Ureter (tissue), 1 donor: ENCODE measurements at places on chromosomes 2 and 18. TPM values are rescaled to one million over a fixed set of nuclear protein-coding genes. Genes with fewer than 3 reads are reported as not detected.

Gene GATA6
- 12.6 TPM for total RNA-seq

Gene ROCK1
- 70.2 TPM for total RNA-seq

Gene NT5DC4
- not detected for total RNA-seq

Gene EGR4
- total RNA-seq, result not detected

Gene HS6ST1
- 56.0 TPM for total RNA-seq

Gene SALL3
- total RNA-seq, result 0.44 TPM

Gene PROM2
- 176 TPM for total RNA-seq

GRCh38 chr2:138698428-138698827, 81.8 kb downstream of the NXPH2 start:
- DNase-seq, result no peak

DNA sequence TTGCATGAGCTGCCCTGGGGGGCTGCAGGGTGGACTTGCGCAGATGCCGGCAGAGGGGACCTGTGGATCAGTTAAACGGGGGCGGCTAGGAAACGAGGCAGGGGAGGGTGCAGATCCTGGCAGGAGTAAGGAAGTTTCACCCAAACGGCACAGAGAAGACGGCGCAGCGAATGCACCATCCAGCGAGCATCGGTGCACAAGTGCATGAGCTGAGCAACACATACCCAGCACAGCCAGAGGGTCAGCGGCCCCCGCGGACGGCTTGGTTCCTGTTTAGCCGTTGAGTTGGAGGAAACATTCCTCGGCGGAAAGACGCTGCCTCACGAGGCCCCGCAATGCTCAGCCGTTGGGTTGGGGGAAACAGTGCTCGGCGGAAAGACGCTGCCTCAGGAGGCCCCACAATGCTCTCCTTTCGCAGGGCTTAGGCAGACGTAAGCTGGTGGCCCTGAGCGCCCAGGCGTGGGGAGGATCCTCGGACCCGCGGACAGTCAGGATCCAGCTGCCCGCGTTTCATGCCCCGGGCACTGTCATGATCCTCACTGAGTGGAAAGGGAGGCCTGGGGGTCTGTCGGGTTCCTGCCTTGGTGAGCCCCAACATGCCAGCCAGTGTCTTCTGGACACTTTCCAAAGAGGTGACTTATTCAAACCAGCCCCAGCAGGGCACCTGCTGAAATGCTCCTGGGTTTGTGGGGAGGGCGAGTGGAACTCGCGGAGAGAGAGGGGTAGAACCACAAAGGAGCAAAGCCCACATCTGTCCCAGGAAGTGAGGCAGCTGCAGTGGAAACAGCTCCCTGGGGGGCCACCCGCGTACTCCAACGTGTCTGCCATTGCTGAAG, 86.3 kb downstream of the NDUFA10 start:
- no peak for DNase-seq

GRCh38 chr2:152005607-152006006, 93.2 kb downstream of the CACNB4 start:
- DNase-seq, result no peak

- no peak for DNase-seq
These were observed 17.1 kb downstream of the VSNL1 start for GRCh38 chr2:17557596-17557995.

DNA sequence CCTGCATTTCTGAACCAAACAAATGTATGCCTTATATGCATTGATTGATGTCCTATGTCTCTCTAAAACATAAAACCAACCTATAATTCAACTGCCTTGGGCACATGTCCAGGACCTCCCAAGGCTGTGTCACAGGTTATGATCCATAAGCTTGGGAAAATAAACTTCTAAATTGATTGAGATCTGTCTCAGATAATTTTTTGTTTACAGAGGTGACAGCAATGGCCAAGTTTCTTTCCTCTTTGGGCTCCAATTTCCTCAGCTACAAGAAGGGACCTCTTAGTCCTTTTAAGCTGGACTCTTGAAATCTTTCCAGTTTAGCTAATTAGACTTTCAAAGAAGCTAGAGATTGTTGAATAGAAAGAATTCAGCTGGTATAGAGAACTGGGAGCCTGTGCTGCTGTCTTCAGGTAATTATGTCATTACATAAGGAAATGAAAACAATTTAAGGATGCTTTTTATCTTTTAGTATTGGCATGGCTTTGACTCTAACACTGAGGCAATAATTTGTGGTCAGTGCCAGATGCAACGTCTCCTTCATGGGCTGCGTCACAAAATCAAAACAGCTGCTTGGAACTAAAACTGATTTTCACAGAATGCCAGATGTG, 412.1 kb upstream of the TRIB2 start:
- no peak for DNase-seq

GRCh38 chr18:58796220-58796619, 68.5 kb upstream of the ZNF532 start:
- no peak for DNase-seq

DNA sequence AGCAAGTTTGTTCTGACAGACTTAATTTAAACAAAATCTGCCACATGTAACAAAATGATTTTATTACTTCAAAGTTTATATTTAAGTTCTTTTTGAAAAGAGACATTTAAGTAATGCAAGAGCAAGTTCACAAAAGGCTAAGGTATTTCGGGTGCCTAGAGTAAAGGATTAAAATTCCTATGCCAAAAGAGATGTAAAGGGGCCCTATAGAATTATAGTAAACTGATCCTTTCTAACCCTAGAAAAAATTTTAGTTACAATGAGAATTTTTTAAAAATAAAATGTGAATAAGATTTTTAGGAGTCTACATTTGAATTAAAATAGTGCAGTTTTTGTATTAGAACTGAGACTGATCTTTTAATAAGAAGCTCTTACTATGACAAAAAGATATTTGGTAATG, 147.1 kb downstream of the PLEKHA3 start:
- DNase-seq, result no peak

- no peak for DNase-seq
These were observed 102.2 kb upstream of the ASB18 start for GRCh38 chr2:236366397-236366796.

DNA sequence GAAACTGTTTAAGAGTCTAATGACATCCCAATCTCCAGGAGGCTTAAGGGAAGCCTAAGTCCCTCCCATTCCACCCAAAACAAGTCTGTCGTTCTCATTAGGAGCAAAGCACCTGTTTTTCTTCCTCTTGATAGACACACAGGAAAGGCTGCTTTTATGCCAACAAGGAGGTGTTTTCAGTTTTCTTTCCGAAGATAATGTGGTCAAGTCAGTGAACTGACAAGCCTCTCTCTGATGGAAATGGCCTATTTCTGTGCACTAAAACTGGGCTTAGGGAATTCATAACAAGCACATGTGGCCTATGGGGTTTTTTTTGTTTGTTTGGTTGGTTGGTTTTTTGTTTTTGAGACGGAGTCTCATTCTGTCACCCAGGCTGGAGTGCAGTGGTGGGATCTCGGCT, 36.2 kb downstream of the FBLN7 start:
- DNase-seq, result no peak

DNA sequence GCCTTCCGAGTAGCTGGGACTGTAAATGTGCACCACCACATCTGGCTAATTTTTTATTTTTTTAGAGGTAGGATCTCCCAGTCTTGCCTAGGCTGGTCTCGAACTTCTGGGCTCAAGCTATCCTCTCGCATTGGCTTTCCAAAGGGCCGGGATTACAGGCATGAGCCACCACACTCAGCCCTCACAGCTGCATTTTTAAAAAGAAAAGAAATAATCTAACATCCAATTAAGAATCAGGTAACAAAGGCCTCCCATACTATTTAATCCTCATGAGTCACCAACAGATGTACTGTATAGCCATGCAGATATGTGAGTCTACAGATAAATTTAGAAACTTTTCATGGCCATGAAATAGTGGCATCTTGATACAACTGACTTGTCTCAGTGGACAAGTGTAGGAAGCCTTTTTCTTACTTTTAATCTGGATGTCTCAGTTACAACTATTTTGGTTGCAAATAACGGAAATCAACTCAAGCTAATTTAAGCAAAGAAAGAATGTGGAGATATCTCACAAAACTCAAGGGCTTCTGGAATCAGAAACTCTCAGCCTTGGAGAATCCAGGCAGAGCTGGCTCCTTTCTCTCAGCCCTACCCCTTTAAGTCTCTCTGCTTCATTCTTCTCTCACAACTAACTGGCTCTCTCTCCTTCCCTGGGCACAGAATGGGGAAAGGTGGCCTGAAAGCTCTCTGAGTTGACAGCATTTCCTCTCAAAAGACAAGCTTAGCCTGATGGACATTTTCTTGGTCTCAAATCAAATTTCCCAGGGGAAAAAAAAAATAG, 12.8 kb upstream of the PPM1B start:
- DNase-seq, result no peak

DNA sequence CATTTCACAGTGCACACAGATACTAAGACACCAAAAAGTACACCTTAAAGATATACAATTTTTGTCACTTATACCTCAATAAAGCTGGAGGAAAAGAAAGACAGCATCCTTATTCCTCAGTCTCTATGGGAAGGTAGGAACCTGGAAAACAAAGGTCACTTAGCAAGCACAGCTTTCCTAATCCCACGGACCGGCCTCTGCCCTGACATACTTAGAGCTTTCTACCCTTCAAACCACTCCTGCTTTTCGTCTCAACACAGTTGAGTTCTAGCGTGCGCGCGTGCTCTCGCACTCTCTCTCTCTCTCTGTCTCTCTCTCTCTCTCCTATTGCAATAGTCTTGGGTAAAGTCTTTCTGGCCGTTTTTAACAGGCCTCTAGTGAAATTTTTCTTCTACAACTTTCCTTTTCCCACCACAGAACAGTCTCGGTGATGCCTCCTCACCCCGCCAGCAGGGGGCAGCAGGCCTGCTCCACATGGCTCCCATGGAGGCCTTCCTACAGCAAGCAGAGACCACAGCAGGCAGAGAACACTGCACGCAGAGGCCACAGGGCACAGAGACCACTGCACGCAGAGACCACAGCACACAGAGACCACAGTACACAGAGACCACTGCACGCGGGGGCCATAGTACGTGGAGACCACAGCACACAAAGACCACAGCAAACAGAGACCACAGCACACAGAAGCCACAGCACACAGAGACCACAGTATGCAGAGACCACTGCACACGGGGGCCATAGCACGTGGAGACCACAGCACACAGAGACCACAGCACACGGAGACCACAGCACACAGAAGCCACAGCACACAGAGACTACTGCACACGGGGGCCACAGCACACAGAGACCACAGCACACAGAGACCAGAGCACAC, 106.9 kb downstream of the FBXO15 start:
- DNase-seq, result no peak

DNA sequence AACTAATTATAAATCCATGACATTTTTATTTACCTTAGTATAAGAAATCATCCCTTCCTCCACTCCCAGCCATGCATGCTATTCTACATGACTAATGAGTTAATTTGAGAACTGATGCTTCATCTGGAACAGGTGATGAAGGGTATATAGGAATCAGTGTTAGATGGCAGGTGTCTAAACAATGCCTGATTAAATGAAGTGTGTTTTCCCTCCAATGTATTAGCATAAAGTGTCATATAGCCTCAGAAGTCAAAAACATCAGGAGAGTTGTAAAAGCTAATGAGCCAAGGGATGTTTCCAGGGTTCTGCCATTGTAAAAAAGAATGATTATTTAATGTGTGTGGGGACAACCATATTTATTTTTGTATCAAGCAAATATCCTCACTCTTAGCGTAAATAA, 913.8 kb downstream of the DCC start:
- DNase-seq, result no peak

- DNase-seq, result no peak
These were observed 3.7 kb upstream of the KIF1A start for GRCh38 chr2:240823449-240824336.

GRCh38 chr2:174662459-174662858, 64.9 kb upstream of the WIPF1 start:
- DNase-seq, result no peak

- no peak for DNase-seq
These were observed 14.8 kb upstream of the DSC2 start for GRCh38 chr18:31116853-31117595.
